H1 (cell line): ENCODE measurements at places on chromosomes 4 and X. TPM values are rescaled to one million over a fixed set of nuclear protein-coding genes. Genes with fewer than 3 reads are reported as not detected.
A peak's percentile ranks its signal among the peaks of the same experiment; 100 is the strongest.

HPGD gene
- 0.59 and 1.3 TPM in 2 replicates for total RNA-seq

JAKMIP1 gene
- total RNA-seq, result 3.9 and 4.4 TPM in 2 replicates

MAGEB10 gene
- not detected in 2 replicates for total RNA-seq

CNGA2 gene
- total RNA-seq, result not detected in 2 replicates

PCYT1B gene
- 30.6 and 30.8 TPM in 2 replicates for total RNA-seq

SOD3 gene
- total RNA-seq, result 4.9 and 5.5 TPM in 2 replicates

TLR7 gene
- total RNA-seq, result not detected in 2 replicates

TKTL1 gene
- total RNA-seq, result not detected in 2 replicates

NXF2 gene
- total RNA-seq, result not detected in 2 replicates

MAGEE2 gene
- total RNA-seq, result not detected in 2 replicates

VEGFC gene
- 0.96 and 1.4 TPM in 2 replicates for total RNA-seq

GRCh38 chr4:137531986-137532868 lies at the start of gene PCDH18:
PCDH18 (minus strand) TSS chr4:137532494; CDS start chr4:137532088, 406 bp downstream.
- peaks cover 7% of the 10 kb centered on the region for H3K36me3 ChIP-seq
- peak within 1 kb of the TSS; percentile 95 for H3K4me3 ChIP-seq
- H3K27me3 ChIP-seq, result no peaks in the 10 kb centered on the region
- peak; percentile 68 for DNase-seq
- H3K27ac ChIP-seq, result no peak within 1 kb of the TSS
- H3K4me1 ChIP-seq, result peaks cover 25% of the 10 kb centered on the region; the same call in 1 of the 2 replicates

- H3K27me3 ChIP-seq, result no peaks in the 10 kb centered on the region
- H3K36me3 ChIP-seq, result no peaks in the 10 kb centered on the region
- H3K27ac ChIP-seq, result no peak overlapping the region
- no peak overlapping the region for H3K4me3 ChIP-seq
- no peak for DNase-seq
These were observed 59.0 kb downstream of the THOC2 start for GRCh38 chrX:123673813-123674212.

DNA sequence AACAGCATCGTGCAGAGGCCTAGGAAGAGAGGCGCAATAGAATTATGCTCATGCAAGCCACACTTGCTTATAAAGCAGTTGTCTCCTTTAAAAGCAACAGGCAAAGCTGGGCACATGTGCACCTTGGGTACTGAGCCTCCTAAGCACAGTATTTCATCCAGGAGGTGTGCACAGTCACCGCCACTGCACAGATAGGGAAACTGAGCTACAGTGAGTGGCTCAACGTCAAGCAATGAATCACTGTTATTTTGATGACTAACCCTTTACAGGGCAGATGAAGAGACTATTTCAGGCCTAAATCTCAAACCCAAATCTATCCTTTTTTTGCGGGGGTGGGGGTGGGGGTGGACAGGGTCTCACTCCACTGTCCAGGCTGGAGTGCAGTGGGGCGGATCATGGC lies 42.3 kb downstream of the BCOR start:
- H3K27me3 ChIP-seq, result no peaks in the 10 kb centered on the region
- H3K27ac ChIP-seq, result no peak overlapping the region
- H3K36me3 ChIP-seq, result peaks cover 90% of the 10 kb centered on the region
- H3K4me1 ChIP-seq, result no peaks in the 10 kb centered on the region

- H3K4me1 ChIP-seq, result peaks cover 10% of the 10 kb centered on the region
- H3K27me3 ChIP-seq, result no peaks in the 10 kb centered on the region
- H3K4me3 ChIP-seq, result no peak overlapping the region
- DNase-seq, result no peak
These were observed 201.3 kb downstream of the PTTG2 start for GRCh38 chr4:38161208-38162113.

GRCh38 chr4:118277243-118277642 lies 75.6 kb downstream of the PRSS12 start:
- H3K27ac ChIP-seq, result no peak overlapping the region
- peak overlapping the region; percentile 83 for H3K4me3 ChIP-seq
- peaks cover 31% of the 10 kb centered on the region for H3K36me3 ChIP-seq
- no peaks in the 10 kb centered on the region for H3K27me3 ChIP-seq
- DNase-seq, result no peak

DNA sequence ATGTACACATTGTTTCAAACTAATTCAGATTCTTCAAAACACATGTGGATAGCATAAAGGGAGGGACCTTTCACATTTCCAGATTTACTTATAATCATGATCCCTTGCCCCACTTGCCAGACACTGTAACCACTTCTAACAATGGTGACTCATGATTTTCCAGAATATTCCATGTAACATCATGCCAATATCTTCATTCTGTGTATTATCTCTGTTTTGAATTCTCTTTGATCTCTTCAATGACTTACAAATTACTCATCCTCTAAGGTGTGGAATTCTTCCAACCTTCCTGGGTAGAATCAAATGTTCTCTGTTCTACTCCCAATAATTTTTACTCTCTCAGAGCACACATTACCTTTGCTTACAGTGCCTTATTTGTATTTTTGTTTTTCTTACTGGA lies 517.1 kb downstream of the PCDH7 start:
- no peak overlapping the region for H3K27ac ChIP-seq
- no peak overlapping the region for H3K4me3 ChIP-seq
- H3K4me1 ChIP-seq, result peaks cover 2% of the 10 kb centered on the region; the same call in 1 of the 2 replicates
- no peaks in the 10 kb centered on the region for H3K36me3 ChIP-seq

- no peak for DNase-seq
- no peak overlapping the region for H3K27ac ChIP-seq
- H3K27me3 ChIP-seq, result no peaks in the 10 kb centered on the region
- H3K36me3 ChIP-seq, result no peaks in the 10 kb centered on the region
- no peaks in the 10 kb centered on the region for H3K4me1 ChIP-seq
These were observed 520.7 kb upstream of the HS3ST1 start for GRCh38 chr4:11949355-11949754.

DNA sequence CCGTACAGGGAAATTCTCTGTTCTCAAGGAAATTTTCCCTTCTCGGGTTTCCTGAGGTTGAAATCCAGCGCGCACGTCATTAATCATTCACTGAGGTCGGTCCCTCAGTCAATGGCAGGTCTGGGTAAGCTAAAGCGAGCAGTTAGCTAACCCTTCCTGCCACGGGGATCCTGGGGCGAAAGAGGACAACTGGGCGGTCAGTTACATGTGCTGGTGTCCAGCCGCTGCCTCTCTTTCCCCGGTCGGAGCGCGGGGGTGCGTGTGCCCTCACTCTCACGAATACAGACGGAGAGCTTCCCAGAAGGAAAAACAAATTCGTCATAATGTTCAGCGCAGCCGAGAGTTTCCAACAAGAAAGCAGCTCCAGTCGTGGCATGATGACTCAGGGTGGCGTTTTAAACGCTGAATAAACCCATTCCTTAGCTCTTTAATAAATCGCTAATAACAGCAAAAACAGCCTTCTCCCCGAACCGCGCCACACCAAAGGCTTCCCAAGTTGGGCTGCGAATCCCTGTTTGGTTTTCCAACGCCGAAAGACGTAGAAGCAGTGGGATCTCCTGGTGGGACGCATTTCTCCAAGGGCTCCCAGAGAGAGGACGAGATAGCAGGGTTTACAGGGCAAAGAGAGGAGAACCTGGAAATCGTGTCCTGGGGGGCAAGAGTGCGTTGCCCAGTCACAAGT lies 752 bp upstream of the FGF5 start:
- no peaks in the 10 kb centered on the region for H3K36me3 ChIP-seq
- peaks cover 94% of the 10 kb centered on the region for H3K27me3 ChIP-seq
- peak overlapping the region; percentile 41 for H3K4me3 ChIP-seq
- DNase-seq, result no peak
- no peak overlapping the region for H3K27ac ChIP-seq
- peaks cover 13% of the 10 kb centered on the region for H3K4me1 ChIP-seq

DNA sequence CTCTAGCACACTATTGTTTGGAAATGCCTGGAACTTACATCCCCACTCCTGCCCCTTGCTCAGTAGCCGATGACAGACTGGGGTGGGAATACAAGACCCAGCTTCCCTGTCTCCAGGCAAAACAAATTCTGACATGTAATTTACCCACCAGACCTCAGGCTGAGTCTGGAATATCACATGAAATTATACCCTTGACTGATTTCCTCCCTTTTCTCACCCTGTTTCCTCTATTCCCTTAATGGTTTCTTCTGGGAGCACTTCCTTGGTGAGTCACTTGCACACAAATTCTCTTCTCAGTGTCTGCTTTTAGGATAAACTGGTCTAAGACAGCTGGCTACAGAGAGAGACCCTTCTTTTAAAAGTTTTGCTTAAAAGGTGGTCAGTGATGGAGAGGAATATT lies 65.8 kb upstream of the DIPK2B start:
- no peaks in the 10 kb centered on the region for H3K27me3 ChIP-seq
- DNase-seq, result no peak
- H3K36me3 ChIP-seq, result no peaks in the 10 kb centered on the region
- H3K4me3 ChIP-seq, result no peak overlapping the region
- no peaks in the 10 kb centered on the region for H3K4me1 ChIP-seq
- H3K27ac ChIP-seq, result no peak overlapping the region

GRCh38 chr4:136643416-136643815 lies 888.9 kb downstream of the PCDH18 start:
- no peaks in the 10 kb centered on the region for H3K36me3 ChIP-seq
- H3K27ac ChIP-seq, result no peak overlapping the region
- no peak for DNase-seq
- no peak overlapping the region for H3K4me3 ChIP-seq
- no peaks in the 10 kb centered on the region for H3K4me1 ChIP-seq

GRCh38 chr4:108950158-108950915 lies 187.5 kb upstream of the ETNPPL start:
- H3K4me1 ChIP-seq, result no peaks in the 10 kb centered on the region
- H3K27me3 ChIP-seq, result no peaks in the 10 kb centered on the region
- no peak overlapping the region for H3K4me3 ChIP-seq
- DNase-seq, result no peak
- no peaks in the 10 kb centered on the region for H3K36me3 ChIP-seq
- H3K27ac ChIP-seq, result no peak overlapping the region

DNA sequence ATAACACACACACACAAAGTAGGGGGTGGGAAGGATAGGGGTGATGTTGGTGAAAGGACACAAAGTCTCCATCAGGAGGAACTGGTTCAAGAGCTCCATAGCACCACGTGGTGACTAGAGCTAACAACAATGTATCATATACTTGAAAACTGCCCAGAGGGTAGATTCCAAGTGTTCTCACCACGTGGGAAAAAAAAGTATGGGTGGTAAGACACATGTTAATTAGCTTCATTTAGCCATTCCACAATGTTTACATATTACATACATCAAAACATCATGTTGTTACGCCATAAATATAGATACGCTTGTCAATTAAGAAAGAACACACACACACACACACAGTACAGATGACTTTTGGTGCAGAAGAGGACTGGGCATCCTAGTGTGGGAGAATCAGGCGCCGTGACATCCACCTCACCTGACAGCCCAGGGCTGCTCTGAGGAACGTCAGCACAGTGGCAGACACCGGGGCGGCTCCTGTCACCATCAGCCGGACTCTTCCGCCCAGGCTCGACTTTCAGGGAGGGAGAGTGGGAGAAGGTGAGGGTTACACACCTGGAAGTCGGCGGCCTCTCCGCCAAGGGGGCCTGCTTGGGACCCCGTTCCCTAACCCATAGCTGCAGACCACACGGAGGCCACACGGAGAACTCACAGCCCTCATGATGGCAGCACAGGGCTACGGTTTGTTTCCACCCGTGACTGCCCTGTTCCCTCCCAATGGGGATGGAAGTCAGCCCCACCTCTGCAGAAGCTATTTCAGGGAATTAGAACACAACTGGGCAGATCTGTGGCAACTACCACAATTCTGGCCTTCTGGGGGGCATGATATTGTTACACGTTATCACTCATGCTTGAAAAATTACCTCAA lies 31.8 kb upstream of the CENPU start:
- H3K36me3 ChIP-seq, result no peaks in the 10 kb centered on the region
- H3K27ac ChIP-seq, result no peak overlapping the region
- no peaks in the 10 kb centered on the region for H3K4me1 ChIP-seq
- H3K27me3 ChIP-seq, result no peaks in the 10 kb centered on the region

DNA sequence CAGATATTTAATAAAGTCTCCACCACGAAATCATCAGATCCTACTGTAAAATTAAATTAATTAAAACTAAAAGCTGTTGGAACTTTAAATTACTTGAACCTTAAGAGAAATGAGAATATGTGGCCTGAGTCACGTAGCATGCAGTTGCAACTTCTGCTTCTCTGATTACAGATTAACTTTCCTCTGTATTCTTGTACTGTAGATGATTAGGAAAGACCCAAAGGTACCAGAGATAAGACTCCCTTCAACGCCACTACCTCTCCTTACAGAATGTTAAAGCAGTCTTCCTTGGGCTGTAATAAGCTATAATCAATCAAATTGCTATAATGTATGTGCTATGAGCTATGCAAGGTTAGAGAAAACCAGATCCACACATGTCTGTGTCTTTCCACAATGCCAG lies 47.9 kb downstream of the FAM13A start:
- no peak overlapping the region for H3K4me3 ChIP-seq
- H3K27ac ChIP-seq, result no peak overlapping the region
- H3K36me3 ChIP-seq, result peaks cover 17% of the 10 kb centered on the region
- H3K4me1 ChIP-seq, result no peaks in the 10 kb centered on the region

DNA sequence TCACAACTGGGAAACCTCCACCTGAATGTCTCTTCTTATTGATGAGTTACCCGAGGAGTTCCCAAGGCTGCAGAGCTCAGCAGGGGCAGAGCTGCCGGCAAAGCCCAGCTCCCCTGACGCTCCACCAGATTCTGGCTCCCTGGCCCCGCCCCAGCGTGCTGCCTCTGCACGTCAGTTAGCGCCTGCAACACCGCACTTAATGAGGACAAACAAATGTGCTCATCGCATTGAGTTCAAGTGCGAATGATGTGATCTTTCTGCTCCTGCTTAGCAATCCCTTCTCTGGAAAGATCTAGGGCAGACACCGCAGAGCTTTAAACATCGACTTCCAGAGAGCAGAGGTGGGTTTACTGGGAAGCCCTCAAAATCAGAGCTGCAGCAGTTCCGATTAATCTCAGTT lies 55.5 kb upstream of the FBXW7 start:
- H3K27ac ChIP-seq, result no peak overlapping the region
- DNase-seq, result peak; percentile 33
- H3K27me3 ChIP-seq, result no peaks in the 10 kb centered on the region
- H3K4me1 ChIP-seq, result peaks cover 2% of the 10 kb centered on the region; the same call in 1 of the 2 replicates
- H3K36me3 ChIP-seq, result no peaks in the 10 kb centered on the region

DNA sequence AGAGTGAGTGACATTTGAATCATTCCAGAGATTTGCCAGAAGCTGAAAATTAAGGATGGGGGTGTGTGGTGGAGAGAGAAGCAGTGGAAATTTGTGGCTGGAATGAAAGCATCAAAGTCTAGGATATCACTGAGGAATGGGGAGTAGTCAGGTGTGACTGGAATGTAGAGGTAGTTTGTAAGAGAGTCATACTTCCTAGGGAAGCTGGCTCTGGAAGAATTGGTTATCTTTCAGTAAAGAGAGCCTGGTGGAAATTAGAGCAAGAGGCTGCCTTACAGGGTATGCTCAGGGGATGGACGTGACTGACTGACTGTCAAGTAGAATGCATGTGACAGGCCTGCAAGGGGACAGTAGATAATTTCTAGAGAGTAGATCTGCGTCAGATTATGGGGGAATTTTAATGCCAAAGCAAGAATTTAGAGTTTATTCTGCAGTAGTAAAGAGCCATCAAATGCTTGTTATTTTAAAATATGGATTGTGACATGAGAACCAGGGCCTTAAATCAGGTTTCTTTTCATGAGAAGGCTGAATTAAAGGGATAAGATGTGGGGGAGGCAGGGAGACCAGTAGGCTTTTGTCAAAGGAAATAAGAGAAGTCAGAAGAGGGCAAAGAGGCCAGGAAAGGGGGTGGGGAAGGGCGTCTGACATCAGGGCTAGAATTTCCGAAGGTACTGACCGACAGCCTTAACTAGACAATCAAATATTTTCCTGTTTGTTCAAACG lies 109.9 kb downstream of the AFF1 start:
- H3K27ac ChIP-seq, result no peak overlapping the region
- peaks cover 22% of the 10 kb centered on the region for H3K36me3 ChIP-seq
- DNase-seq, result no peak
- H3K4me3 ChIP-seq, result no peak overlapping the region
- no peaks in the 10 kb centered on the region for H3K27me3 ChIP-seq
- H3K4me1 ChIP-seq, result peaks cover 22% of the 10 kb centered on the region

- H3K27me3 ChIP-seq, result no peaks in the 10 kb centered on the region
- peaks cover 5% of the 10 kb centered on the region; the same call in 1 of the 2 replicates for H3K4me1 ChIP-seq
- no peak overlapping the region for H3K27ac ChIP-seq
- DNase-seq, result no peak
These were observed 406.1 kb downstream of the RAPGEF2 start for GRCh38 chr4:159508917-159509500.
